ENCODE measurements at places on chromosomes 16 and 17. TPM values are rescaled to one million over a fixed set of nuclear protein-coding genes. Genes with fewer than 3 reads are reported as not detected.

The USP22 gene
- 300 TPM for total RNA-seq

- DNase-seq = no peak
Measured at GRCh38 chr17:13127921-13128602, 110.2 kb upstream of the ELAC2 start.

GRCh38 chr16:78216166-78216745, 116.8 kb downstream of the WWOX start:
- DNase-seq = no peak

GRCh38 chr17:44779211-44780025, 20.6 kb downstream of the ADAM11 start:
- DNase-seq = peak; percentile 79

GRCh38 chr16:19940195-19940594, 55.5 kb upstream of the GPRC5B start:
- DNase-seq = no peak

DNA sequence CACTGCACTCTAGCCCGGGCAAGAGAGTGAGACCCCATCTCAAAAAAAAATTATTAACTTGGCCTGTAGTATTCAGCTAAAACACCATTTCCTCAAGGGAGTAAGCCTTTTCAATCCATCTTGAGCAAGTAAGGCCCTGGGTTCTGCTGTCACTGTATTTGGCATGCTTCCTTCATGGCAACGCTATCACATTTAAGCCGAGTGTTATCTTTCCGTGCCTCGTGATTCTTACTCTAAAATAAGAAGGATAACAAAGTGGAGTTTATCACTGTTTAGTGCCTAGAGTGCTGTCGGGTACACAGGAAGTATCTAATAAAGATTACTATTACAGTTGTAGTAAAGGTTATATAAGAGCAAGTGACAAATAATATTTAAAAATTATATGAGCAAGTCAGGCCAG, 8.8 kb downstream of the VPS53 start:
- no peak for DNase-seq

GRCh38 chr16:77853161-77853560, 64.8 kb downstream of the VAT1L start:
- DNase-seq = no peak

DNA sequence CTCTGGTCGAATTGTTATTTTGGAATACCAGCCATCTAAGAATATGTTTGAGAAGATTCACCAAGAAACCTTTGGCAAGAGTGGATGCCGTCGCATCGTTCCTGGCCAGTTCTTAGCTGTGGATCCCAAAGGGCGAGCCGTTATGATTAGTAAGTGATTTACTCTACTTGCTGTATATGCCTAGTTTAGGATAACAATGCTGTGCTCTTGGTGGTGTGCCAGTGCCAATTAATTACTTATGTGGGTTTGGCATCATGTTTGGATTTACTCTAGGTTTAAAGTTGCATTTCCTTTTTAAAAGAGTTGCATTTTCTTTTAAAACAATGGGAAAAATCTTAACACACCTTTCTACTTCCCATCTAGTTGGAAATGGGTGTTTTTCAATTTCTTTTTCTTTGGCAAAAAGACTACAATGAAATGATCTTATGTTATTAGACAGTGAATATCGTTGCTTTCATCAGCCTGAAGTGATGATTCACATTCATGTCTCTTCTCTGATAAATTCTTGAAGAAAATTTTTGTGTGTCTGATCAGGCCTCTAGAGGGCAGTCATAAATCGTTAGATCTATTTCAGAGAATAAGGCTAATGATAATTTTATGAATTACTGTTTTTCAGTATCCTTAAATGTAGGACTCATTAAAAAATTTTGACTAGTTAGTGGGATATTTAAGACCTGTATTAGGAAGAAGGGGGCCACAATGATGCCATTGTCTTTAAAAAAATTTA, 5.6 kb downstream of the SF3B3 start:
- peak; percentile 73 for DNase-seq

- DNase-seq = no peak
Measured at GRCh38 chr17:79296243-79296642, 221.6 kb downstream of the ENGASE start.

The HOXB2 gene
- 8.9 TPM for total RNA-seq

DNA sequence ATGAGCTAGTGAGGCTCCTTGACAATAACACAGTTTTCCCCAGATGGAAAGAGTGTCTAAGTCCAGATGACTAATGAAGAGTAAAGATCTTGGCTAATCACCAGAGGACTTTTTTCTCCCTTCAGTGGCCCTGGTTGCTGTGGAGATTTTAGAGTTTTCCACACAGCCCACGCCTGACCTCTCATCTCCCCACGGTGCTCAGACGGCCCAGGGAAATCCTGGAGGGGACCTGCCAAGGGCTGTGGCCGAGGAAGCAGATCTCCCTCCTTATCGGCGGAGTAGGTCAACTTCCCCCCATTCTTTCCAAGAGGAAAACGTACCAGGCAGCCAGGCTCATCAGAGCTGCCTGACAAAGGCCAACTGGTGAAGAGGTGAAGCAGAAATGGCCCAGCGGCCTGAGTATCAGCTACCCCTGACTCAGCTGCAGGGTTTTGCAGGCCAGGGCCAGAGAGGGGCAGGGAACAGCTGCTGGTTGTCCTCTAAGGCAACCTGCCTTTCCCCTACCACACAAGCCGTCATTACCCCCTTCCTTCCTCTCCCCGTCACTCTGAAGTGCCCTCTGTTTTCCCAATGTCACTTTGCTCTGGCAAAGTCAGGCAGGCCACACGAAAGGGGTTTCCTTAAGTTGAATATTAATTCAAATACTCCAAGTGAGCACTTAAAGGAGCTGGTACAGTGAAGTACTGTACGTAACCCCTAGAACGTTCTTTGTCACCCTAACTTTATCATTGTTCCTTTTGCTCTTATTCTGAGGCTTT, 140.2 kb upstream of the ADAMTS18 start:
- no peak for DNase-seq
